ENCODE measurements at places on chromosomes 5 and 9.

- DNase-seq = no peak
Observed at GRCh38 chr9:81292056-81292805, 397.1 kb downstream of the TLE1 start.

DNA sequence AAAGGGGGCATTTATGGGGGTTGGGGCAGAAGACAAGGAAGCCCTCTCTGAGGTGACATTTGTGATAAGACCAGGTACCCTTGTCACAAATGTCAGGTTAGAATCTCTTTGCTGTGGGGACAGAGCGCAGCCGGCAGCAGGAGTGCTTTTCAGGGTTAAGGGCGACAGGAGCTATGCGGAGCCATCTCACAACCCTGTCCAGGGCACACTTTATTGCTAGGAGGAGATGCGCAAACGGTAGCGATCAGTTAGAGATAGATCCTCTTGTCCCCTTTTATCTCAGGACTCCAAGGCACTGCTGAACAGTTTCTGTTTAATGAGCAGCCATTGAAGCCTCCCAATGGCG is 438 bp upstream of the LAMC3 start:
- no peak for DNase-seq

- DNase-seq = no peak
Observed at GRCh38 chr5:91978221-91978882, 595.2 kb upstream of the ARRDC3 start.

DNA sequence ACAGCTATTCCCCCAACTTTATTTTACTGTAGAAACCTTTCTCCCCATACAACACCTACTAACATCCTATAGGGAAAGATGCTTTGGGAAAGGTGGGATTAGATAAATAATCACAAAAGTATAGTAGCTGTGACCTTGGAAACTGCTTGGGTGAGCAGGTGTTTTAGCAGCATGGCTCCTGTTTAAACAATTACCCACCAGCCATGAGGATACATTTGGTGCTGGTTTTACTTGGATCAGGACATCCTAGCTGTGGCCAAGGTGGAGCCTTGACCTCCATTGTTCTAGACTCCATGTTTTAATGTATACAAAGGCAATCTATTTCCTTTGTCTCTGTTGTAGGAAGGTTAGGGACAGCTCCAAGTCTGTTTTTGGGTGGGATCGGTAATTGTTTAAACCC is 56.8 kb upstream of the ALDH1B1 start:
- no peak for DNase-seq

GRCh38 chr5:158876263-158876942 is 223.3 kb downstream of the EBF1 start:
- DNase-seq = no peak

GRCh38 chr9:93326056-93326455 is 125.4 kb upstream of the FAM120A start:
- no peak for DNase-seq

GRCh38 chr5:113293068-113293974 is 141.5 kb downstream of the TSSK1B start:
- DNase-seq = peak; percentile 36

DNA sequence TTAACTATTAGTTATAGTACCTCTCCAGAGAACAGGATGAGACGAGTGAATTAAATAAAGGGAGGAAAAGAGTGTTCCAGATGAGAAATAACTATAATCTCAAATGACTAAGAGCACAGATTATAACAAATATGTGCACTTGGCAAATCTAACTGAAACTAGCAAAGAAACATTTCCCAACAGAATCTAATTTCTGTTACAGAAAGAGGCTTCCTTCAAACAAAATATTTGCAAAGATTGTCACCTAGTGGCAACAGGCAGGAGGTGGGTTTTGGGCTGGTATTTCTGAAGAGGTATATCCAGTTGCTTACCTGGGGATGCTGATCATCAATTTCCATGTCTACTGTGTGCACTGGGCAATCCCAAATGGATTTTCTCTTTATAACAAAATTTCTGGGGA is 5.6 kb upstream of the SPDL1 start:
- DNase-seq = no peak

- DNase-seq = no peak
Observed at GRCh38 chr5:88183255-88183654, 85.4 kb downstream of the TMEM161B start.

GRCh38 chr9:17578911-17579793 is at the start of gene SH3GL2:
Gene SH3GL2, plus strand, starts transcription at chr9:17579066.
- DNase-seq = peak; percentile 74

DNA sequence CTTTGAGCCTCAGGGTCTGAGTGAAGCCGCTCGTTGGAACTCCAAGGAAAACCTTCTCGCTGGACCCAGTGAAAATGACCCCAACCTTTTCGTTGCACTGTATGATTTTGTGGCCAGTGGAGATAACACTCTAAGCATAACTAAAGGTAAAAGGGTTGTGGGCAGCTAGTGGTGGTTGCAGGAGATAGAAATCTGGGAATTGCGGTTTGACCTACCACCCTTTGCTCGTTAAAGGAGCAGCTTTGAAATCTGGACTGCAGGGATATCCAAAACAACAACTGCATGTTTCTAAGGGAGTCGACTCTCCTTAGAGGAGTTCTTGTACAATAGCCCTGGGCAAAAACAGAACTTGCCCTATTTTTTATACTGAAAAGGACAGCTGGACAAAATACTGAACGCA is 19.0 kb downstream of the ABL1 start:
- no peak for DNase-seq
